Esophagus squamous epithelium (tissue), 5 donors: ENCODE measurements at places on chromosomes 4 and X.

DNA sequence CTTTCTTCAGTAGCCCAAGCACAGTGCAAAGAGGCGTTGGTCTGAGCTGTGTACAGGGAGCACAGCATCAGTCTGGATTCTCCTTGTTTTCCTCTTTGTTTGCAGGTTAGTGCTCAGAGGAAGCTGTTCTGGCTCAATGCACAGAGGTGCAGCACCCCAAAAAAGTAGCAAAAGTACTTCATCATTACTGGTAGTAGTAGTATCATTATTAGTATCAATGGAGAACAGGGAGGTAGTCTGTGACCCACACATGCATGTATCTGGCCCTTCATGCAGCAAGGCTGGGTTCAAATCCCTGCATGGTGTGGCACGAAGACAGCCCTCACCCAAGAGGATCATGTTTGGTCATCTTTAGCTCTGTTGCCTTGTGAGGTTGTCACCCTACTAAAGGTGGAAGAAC lies 68.7 kb downstream of the CXXC4 start:
- DNase-seq: no peak

- DNase-seq: no peak
Observed at GRCh38 chr4:6393544-6394475, 78.6 kb downstream of the PPP2R2C start.

DNA sequence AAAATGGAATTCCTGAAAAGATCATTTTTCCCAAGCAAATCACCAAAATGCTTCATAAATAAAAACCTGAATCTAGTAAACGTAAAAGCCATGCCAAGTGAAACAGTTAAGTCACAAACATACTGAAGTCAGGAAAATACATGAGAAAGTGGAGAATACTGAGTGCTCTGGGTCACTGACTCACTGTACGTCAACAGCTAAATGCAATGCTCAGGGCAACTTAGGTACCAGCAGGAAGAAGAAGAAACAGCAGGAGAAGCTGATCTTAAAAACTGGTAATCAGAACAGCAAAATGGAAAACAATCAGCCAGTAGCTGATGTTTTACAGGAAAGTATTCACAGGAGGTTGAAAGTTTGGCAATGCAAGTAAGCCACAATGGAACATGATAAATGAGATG lies 252.6 kb upstream of the ETNPPL start:
- no peak for DNase-seq

DNA sequence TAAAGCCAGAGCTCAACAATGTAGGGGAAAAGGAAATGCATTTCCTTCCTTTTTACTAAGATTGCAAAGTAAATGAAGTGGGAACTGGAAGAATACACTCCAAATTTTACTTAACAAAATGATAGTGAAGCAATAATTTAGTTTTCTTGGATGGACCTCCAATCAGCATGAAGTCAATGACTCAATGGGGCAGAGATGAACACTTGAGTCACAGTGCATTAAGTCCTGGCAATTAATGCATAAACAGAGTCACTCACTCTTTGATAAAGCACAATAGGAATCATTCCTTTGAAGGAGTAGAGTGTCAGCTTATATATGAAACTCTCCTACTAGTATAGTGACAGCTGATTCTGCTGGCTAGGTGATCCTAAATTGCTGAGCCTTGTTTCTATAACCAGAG lies 66.7 kb upstream of the FRAS1 start:
- no peak for DNase-seq

DNA sequence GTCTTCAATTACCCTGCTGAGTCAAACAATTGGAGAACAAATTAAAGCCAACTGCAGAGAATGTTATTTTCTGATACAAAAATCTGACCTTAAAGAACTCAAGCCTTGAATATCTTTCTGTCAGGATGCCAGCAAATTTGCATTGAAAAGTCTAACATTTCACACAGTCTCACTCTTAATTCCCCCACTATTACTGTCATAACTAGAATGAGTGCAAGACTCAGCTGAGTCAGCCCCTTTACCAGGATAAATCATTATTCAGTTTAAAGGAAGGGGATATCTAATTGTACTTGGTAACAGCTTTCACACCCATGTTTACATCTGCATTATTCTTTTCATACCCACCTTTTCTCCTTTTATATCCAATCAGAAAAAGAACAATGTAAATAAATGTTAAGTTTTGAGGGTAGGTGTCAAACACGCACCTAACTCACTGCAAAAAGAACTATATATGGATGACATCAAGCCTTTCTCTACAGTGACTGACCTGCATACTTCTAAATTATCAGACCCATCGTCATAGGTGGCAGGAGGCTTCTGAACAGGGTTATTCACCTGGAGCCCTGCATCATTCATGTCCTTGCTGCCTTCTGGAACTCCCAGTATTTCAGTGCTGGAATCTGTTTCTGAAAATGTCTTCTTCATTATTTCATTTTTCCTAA lies 117.4 kb downstream of the TMA16 start:
- DNase-seq: no peak

- no peak for DNase-seq
Observed at GRCh38 chr4:51862781-51863180, 19.8 kb downstream of the DCUN1D4 start.

DNA sequence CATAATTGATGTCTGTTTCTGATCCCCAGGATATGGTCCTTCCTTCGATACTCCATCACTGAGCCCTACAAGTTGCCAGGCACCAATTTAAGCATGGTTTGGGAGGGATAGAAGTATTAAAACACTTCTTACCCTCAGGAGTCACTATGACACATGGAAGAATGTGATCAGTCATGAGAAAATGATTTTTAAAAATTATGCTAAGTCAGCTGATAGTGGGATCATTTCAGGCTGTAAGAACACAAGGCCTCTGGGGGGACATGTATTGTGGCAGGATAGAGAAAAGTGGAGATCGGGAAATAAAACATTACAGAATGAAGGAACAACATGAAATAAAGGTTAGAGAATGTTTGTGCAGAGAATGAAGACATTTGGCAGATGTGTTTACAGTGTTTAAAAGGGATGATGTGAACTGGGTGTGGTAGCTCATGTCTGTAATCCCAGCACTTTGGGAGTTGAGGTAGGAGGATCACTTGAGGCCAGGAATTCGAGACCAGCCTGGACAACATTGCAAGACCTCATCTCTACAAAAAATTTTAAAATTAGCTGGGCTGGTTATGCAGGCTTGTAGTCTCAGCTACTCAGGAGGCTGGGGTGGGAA lies 64.0 kb downstream of the ELOVL6 start:
- DNase-seq: no peak
